ENCODE measurements at places on chromosomes 2 and 18.
A peak's percentile ranks its signal among the peaks of the same experiment; 100 is the strongest.

GRCh38 chr18:5894611-5895298 lies 567 bp downstream of the TMEM200C start:
- DNase-seq, result peak; percentile 27

- DNase-seq, result peak; percentile 32
Measured at GRCh38 chr18:33577685-33578517, at the start of gene ASXL3. Gene ASXL3 (plus strand): TSS chr18:33578219. CDS start chr18:33578632, 413 bp downstream.

DNA sequence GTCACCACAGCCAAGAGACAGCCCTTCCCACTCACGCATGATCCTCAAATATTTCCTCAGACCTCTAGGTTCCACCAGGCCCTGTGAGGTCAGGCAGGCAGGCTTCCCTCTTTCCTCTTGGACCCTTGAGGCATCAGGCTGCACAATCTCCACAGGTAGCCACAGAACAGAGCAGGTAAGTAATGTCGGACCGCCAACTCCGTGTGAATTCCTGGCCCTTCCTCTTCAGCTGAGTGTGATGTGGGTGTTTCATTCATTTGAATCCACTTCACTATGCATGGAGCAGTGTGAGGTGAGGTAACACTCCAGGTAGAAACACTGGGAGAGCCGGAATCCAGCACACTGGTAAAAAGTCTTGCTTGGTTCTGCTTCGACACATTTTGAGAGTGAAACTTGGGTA lies 44.0 kb downstream of the MRPL35 start:
- DNase-seq, result no peak

- no peak for DNase-seq
Measured at GRCh38 chr2:189639007-189639609, 22.2 kb upstream of the ASNSD1 start.

DNA sequence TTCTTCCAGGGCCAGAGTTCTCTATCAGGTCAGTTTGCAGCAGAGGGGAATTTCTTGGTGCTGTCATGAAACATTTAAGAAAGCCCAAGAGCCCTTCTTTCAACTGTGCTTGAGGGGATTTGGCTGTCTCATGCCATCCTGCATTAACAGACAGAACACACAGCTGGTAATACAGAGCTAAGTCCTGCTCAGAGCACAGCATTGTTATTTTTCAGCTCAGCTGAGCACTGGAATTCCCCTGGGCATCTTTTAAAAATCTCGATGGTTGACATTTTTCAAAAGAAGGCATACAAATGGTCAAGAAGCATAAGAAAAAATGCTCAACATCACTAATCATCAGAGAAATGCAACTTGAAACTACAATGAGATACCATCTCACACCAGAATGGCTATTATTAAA lies 14.9 kb upstream of the IL1R2 start:
- no peak for DNase-seq

DNA sequence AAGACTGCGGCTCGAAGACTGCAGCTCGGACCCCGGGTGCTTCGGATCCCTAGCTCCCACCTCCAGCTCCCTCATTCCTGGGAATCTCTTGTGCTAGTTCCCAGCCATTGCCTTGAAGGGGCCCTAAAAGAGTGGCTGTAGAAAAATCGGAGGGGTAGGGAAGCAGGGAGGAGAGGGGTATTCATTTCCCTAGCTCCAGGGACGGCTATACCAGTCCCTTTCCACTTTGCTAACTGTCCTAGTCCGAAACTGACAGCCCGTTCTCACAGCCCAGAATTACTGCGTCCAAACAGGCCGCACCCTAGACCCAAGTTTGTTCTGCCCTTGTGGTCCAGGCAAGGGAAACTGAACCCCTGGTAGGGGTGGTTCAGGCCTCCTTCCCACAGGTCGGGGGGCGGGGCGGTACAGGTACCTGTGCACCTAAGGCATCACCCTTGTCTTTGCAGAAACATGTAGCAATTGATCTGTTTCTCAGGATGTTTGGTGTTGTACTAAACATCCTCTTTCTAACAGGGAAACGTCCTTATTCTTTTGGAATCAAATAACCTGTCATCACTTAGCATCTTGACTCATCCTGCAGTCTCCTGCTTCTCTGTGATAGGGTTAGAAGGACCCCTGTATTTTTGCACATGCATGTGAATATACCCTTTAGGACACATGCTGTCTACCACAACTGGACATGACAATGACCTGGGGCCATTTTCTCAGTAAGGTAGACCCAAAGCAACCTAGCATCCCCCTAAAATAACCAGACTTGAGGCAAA lies 4.0 kb downstream of the EMX1 start:
- DNase-seq, result no peak

DNA sequence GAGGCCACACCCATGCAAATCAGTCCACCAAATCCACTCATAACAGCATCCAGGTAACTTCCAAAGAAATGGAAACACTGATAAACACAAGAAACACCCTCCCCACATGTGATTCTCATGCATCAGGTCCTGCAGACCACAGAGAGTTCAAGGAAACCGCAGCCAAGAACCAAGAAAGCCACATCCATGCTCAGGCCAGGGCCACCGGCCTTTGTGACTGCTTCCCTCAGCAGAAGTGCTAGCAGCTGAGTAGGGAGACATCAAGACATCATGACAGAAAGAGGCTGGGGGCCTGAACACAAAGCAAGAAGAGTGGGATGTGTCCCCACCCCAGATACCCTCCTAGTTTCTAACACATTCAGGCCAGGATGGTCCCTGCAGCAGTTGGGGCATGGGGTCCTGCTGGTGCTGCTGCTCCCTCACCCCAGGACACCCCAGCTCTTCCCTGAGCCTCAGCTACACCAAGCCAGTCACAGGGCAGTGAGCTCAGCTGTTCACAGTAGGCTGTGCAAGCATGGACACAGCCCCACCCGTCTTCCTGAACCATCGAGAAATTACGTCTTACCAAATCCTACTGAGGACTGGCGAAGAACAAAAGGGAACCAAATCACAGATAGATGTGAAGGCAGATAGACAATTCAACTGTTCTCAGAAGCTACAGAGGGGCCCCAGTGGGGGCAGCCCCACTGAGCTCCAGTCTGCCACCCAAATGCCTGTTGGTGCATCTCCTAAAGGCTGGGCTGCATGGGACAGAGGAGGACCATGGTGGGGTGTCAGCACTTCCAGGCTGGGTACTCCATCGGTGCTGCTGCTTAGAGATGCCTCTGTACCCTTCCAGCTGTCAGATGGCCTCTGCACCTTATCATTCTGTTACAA lies 60.9 kb downstream of the HDAC4 start:
- DNase-seq, result no peak

DNA sequence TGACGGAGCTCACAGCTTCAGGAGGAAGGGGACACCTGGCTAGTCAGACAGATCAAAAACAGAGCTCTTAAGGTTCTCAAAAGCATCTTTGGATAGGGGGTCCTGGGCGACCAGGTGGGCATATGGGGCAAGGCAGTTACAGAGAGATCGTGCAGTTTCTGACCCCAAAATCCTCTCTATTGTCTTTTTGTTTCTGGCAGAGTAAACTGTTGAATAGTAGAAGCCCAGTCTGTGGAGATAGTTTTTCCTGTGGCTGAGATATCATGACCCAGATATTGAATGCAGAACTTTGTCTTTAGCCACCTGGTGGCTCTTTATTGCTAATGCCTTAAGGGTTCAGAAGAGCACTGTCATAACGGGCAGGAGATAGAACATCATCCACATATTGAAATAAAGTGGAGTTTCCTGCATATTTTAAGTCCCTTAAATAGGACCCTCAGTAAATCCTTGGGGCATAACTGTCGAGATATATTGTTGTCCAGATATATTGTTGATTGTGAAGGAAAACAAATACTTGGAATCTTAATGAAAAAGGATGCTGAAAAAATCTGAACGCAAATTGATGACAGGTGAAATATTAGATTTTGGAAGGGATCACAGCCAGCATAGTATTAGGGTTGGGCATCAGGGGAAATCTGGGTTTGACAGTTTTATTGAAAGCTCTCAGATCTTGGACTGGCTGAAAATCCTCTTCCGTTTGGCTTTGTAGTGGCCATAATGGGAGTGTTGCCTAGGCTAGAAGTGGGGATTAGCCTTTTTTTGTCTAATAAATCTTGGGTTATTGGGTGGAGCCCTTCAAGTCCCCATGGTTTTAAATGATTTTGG lies 14.1 kb upstream of the ZDBF2 start:
- DNase-seq, result peak; percentile 44

GRCh38 chr18:34600874-34601656 lies 109.0 kb upstream of the DTNA start:
- DNase-seq, result no peak

DNA sequence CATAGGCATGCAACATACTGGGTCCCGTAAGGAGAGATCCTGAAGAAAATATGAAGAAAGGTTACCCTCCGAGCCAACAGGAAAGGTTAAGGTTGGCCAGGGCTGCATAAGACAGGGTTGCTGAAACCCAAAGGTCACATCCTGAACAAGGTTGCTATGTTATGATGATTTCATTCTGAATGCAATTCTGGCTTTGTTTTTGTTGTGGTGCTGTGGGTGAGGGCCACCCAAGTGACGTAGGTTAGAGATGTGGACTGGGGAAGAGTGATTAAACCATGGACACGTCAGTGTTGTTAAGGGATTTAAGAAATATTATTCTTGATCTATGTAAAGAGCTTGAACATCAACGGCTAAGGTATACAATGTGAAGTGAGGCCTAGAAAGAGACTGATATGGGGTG lies 60.0 kb downstream of the ZEB2 start:
- peak; percentile 88 for DNase-seq

Measured in fibroblast of lung (primary cell).